ENCODE measurements at places on chromosomes 16 and 17.

DNA sequence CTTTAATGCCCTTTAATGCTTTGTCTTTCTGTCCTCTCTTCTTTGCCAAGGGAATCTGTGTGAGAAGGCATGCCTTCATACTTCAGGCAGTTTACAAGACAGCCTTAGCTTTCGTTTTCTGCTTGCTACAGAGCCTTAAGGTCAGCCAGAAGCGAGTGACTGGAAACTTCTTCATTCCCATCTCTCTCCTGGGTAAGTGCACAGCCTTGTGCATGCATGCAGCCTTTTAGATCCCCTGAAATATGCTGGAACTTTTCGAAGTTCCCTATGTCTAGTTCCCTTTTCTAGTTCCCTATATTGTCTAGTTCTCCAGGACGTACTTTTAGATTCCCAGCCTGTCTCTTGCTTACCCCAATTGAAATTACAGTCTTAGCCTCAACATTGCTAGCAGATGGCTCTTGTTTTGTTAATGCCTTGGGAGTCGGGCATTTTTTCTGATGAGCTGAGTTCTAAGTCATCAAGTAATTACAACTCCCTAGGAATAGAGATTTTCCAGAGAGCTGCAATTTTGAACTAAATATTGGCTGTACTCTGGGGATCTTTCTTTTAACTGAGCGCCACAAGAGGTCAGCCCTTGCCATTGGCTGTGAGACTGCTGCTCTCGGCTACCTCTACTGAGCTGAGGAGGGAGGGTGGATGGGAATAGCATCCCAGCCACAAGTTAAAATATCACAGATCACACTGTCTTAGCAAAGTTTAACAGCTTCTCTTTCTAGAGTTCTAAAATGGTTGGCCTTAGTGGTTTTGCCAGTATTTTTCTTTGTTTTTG lies 22.7 kb upstream of the PPM1D start:
- no peak for DNase-seq

DNA sequence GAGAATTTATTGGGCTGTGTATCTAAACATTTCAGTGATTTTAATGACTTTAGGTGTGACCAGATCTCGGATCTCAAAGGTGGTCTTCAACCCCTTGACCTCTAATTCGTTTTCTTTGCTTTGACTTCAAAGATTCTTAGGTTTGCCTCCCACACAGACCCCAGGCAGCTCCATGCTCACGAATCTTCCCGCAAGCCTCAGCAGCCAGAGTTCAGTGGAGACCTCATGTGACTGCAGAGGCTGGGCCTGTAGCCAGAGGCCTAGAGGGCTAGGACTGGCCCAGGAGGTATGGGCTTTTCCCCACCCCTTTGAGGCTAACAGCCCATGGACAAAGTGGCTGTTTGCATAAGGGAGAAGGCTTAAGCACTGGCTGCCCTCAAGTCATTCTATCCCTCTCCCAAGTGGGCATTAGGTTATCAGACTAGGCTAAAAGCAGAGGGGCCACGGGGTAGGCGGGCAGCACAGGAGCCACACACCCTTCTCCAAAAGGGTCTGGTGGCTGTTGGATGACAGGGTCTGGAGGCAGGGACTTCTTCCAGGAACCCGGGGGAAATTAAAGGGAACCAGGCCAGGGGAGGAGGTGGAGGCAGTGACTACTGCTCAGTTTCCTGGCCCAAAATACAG lies 3.0 kb downstream of the HIRIP3 start:
- DNase-seq, result no peak

DNA sequence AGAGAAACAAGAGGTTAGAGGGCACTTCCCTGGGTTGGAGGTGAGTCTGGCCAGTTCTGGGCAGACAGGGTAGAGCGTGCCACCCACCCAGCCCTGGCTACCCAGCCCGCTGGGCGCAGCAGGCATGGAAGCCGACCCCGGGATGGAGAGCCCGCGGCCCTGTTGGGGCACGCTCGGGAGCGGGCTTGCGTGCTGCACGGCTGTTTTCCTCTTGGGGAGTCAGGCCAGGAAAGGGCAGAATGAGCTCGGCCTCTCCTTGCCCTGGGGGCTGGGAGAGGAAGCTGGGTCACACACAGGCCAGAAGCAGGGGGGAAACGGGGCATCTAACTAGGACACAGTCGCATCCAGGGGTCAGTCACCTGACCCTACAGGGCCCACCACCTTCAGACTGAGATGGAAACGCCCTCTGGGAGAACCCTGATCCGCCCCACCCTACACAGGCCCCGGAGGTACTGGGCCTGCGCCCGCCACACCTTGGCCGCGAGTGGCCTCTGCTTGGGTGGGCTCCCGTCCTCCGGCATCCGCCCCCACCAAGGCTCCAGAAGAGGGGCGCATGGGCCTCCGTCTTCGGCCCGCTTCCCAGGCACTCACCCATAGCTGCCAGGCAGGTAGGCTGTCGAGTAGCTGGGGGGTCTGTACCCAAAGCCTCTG lies 1.2 kb downstream of the SOX15 start:
- DNase-seq, result no peak

DNA sequence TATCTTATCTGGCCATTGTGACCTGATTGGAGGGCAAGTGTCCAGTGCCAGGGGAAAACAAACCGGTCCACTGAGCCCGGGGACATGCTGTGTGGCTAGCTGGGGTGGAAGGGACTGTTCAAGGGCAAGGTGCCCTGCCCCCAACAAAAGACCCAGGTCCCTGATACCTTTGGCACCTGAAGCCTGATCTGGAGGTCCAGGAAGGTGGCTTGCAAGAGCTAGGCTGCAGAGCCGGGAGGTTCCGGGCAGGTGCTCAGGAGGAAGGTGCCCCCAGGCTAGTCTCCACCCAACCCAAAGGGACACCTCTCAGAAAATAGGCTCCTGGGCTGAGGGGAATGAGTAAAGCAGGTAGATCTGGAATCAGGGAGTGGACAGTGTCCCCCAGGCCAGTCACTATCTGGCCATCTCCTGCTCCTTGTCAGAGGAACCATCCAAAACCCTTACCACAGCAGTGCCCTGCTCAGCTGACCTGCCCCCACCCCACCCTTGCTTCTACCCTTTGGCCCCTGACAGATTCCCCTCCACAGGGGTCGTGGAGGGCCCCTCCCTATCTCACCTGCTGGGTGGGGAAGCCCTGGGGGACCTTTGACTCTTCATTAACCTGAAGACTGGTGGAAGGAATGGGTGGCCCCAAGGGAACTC lies 6.2 kb downstream of the NAT9 start:
- DNase-seq, result no peak
